Right lung (tissue), 10 donors: ENCODE measurements at places on chromosomes 3 and 15.
A peak's percentile ranks its signal among the peaks of the same experiment; 100 is the strongest.

DNA sequence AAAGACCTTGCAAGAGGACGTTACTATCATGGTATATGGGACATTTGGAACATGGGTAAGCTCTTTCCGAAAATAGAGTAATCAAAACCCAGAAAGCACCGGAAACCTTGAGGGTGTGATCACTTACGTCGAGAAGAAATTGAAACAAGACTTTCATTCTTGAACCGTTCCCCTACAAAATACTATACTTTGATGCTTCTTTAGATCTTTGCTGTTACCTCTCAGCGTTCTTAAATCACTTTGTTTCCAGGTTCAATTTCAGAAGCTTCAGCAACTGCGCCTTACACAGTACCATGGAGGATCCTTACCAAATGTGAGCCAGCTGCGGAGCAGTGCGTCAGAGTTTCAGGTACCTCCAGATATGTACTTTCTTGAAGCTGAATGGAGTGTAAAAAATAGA, 10.1 kb downstream of the CRTC3 start:
- DNase-seq, result no peak

DNA sequence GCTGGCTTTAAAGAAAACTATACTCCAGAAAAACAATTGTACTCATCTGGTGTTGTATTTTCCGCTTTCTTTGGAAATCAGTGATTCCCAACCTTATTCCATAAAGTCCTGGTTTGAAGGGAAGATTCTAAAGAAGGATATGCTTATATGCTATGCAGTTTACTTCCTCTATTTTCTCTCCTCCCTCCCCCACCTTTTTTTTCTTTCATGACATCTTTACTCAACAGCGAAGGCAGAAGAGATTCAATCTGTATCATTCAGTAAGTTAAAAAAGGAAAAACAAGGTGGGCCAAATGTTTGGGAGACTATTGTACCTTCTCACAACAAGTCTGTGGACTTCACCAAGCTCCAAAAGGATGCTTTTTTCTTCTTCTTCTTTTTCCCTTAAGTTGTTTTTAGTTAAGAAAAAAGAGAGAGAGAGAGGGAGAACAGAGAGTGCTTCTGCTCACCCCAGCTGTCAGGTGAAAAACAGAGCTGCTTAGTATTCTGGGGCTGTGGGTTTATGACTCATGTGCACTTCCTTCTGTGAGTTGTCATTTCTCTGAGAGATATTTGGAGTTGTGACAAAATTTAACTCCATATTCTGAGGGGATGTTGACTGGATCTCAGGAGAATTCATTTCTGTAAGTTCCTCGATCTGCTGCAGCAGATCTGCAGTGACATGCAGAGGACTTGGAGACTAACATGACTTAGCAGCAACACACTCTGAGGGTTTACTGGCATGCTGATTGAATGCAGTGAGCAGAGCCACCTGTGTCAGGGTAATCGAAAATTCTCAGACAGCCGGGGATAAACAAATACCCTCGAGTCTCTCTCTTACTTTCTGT, 70.7 kb downstream of the SSR3 start:
- no peak for DNase-seq

GRCh38 chr3:136664771-136665170, 87.4 kb downstream of the STAG1 start:
- no peak for DNase-seq

- no peak for DNase-seq
Measured at GRCh38 chr3:144028798-144029411, 57.3 kb downstream of the DIPK2A start.

GRCh38 chr3:170614214-170614966, 28.5 kb upstream of the SLC7A14 start:
- DNase-seq, result no peak

DNA sequence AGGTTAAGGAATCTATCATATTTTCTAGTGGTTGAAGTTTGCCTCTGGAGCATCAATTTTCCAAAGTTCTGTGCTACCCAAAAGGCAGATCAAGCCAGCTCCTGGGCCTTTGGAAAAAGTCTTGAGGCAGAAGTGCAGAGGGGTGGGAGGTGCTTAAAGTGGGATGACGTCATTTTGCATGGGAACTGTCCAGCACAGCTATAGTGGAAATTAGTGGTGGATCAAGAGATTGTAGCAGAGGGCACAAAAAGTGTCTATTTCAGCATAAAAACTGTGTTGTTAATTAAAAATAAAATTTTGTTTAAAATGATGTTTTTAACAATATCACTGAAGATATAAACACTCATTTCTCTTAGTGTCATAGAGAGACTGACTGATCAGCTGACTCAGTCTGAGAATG, 221.9 kb downstream of the LRRN1 start:
- DNase-seq, result no peak

- DNase-seq, result no peak
Measured at GRCh38 chr3:153680526-153680925, 440.7 kb upstream of the ARHGEF26 start.

- DNase-seq, result no peak
Measured at GRCh38 chr3:50297384-50297775, 1.8 kb downstream of the HYAL3 start.

- DNase-seq, result no peak
Measured at GRCh38 chr3:140731440-140732119, 53.7 kb downstream of the TRIM42 start.

DNA sequence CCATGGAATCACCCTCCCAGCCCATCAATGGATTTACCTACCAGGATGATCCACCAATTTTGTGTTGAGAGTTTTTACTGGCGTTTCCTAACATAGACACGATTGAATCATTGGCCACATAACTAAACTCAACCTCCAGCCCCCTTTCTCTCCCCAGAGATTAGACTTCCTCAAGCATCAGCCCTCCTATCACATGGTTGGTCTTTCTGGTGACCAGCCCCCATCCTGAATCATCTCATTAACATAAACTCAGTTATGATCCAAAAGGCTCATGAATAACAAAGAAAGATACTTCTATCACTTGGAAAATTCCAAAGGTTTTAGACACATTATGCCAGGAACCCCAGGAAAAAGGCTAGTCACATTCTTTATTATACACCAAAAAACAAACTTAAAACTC, 21.2 kb downstream of the PRKAR2A start:
- DNase-seq, result no peak

DNA sequence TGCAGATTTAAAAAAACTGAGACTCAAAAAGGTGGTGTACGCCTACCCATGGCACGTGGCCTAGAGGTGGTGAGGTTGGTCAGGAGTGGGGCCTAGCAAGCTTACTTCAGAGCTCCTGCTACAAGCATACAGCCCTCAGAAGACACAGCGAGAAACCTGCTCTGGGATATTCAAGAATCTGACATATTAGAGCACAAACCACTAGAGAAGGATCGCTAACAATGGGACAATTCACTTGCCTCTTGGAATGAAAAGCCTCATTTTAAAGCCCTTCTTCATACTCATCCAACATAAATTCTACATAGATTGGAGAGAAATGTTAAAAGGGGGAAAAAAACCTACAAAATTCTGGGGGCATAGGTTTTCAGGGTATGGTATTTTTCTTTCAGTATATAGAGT, 118.0 kb upstream of the ARHGEF3 start:
- no peak for DNase-seq

DNA sequence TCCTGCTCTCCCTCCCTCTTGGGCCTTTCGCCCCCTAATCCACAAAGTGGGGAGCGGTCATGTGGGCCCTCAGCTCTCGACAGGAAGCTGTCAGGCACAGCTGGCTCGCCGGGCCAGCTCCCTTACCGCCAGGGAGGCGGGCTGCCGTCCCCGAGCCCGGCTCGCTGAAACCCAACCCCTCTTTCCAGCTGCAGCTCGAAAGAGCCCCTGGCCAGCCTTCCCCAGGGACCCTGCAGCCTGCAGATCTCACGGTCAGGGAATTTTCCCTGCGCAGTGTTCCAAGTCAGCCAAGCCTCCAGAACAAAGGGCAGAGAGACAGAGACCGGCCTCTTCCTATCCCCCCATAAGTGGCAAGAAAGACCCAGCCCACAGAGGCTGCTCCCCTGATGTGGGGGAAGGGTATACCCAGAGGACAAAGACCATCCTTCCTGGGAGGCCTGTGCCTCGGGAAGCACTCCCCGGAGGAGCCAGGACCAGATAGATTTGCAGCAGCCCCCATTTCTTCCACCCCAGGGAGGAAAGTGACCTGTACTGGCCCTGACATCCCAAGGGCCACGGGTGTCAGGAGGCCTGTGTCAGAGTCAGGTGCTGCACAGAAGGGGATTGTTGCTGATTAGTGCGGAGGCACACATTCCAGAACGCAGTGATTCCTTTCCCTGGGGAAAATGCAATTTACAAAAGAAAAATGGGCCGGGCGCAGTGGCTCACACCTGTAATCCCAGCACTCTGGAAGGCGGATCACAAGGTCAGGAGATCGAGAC, 32.6 kb downstream of the MAGEF1 start:
- no peak for DNase-seq

DNA sequence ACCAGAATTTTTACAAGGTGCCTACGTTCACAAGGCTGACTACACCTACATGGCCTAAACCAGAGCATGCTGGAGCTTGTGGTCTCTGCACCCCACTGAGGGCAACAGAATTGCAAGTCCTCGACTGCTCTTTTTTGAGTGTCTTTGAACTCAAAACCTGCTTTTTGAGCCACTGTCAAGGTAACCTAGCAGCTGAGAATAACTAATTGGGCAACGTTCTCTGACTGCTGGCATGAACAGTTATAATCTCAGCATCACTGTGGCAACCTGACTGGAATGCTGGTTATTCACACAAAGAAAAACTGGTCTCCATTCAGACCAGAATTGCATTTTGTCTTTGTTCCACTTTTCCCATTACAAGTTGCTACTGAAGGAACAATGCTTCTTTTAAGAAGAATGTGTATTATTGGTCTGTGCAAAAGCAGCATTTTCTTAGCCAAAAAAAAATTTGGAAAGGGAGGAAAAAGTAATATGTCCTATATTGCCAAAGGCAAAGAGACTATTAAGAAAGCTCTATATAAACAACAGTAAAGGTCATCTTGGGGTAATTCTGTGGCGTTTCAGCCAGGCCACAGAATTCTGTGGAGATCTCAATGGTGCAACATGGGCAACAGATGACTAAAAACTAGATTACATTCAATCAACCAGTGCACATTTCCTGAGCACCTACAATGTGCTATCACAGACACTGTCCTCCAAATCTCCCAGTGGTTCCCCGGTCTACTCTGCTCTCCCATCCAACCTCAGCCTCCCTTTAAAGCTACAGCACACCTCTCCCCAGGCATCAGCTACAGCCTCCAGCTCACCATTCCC, 76.8 kb downstream of the TNIK start:
- DNase-seq, result no peak

GRCh38 chr15:94844538-94845389, 613.4 kb downstream of the MCTP2 start:
- peak; percentile 80 for DNase-seq

GRCh38 chr3:151439652-151440125, 21.2 kb downstream of the IGSF10 start:
- DNase-seq, result peak; percentile 71

- no peak for DNase-seq
Measured at GRCh38 chr3:158847452-158847821, 45.6 kb downstream of the MFSD1 start.

DNA sequence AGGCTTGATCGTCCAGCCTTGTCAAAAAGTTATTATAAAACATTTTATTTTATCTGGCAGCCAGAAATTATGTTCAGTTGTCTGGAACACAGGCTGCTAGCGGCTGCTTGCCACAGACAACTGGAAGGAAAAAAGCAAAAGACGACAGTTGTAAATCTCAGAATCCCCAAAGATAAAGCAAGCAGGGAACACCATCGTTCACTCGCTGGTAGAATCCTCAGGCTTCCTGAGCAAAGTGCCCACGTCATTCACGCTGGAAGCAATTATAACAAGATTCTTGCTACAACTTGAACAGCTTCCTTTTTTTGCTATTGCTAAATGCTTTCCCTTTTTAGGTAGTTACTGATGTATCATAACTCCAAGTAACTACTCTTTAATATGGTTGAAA, 33.6 kb downstream of the ADAMTS17 start:
- peak; percentile 25 for DNase-seq

DNA sequence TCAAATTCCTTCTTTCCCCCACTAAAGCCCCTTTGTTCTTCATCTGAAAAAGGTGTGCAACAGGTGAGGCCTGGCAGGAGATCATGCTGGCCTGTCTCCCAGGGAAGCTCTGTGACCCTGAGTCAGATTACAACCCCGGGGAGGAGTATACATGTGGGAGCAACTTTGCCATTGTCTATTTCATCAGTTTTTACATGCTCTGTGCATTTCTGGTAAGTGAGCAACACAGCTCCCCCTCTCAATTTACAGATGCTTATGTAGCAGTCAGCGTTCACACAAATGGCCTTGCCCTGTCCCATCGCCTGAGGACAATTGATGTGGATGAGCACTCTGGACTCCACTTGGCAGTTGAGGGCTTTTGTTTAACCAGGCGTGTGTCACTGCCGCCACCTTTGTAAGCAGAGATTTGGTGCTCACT, 70.4 kb downstream of the CHDH start:
- DNase-seq, result no peak
